ENCODE measurements at places on chromosomes 7 and 10.

- DNase-seq: no peak
These were observed 169.9 kb downstream of the SKIDA1 start for GRCh38 chr10:21355591-21356011.

DNA sequence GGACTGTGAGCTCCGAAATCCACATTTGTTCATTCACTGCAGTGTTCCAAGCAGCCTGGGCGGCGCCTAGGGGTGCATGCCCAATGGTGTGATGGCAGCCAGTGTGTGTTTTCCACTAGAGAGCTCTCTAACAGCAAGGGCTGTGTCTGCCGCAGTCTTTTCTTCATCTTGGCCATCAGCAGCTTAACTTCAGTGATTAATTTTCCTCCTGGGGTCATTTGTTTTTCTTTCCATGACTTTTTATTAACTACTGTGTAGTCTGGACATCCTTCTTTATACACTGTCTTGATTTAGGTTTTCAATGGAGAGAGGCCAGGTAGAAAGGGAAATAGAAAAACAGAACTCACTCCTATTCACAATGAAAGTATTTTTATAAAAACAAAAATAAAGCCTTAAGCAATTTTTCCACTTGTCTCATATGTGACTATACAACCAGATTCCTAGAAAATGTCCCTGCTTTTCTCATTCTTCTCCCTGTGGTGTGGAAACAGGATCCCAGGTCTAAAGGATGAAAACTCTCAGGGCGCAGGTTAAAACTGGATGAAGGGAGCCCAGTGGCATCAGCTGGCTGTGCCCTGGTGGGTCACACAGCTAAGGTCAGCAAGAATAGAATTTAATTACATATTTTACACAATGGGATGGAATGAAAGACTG lies 176.8 kb downstream of the PKD1L1 start:
- DNase-seq: no peak

DNA sequence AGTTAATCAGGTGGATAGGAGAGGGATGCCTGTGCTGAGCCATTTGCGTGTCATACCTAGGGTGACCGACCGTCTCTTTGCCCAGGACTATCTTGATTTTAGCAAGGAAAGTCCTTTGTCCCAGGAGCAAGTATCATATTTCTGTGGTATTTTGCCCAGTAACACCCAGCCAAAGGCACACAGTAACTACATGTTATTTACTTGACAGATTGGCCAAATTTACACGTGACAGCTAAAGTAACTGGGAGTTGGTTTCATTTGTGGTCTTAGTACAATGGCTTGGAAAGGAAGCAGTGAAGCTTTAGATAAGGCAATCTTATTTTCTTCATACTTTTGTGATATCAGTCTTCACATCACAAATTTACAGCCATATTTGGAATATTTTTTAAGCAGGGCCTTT lies 142.1 kb downstream of the JCAD start:
- DNase-seq: no peak

DNA sequence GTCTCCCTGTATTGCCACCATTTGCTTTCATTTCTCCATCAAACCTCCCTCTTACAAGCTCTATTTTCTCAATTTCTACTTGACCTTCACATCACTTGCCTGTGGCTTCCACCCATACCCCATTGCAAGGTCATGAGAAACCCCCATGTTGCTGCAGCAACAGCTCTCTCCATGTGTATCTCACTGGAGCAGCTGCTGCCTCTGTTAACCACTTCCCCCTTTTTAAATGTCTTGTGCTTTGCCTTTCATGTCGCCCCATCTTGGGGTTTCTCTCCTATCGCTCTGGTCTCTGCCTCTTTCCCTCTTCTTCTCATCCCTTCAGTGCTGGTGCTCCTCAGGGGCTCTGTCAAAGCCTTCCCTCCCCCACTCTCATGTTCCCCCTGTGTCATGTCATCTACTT lies 148.8 kb downstream of the CHN2 start:
- DNase-seq: no peak

- no peak for DNase-seq
These were observed 49.9 kb downstream of the SCIN start for GRCh38 chr7:12620371-12620770.

DNA sequence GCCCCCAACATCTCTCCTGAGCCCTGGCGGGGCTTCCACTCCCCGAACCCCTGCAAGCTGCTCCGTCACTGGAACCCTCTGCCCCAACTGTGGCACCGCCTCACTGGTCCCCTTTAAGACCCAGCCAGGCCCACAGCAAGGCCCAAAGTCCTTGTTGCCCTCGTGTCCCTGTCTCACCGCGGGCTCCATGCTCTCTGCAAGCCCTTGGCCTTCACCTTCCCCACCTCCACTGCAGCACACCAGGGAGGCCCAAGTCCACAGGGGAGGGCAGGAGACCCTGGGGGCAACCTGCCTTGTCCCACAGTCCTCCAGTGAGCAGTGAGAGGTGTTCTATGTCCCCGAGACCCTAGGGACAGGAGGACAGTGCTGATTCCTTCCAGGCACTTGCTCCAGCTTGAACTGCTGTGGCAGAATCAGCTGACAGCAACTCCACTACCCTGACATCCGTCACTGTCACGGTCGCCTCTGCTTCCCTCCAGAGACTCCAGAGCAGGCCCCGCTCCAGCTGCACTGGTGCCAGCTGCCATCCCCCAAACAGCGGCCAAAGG lies 105.3 kb downstream of the CYTH3 start:
- DNase-seq: no peak
